ENCODE measurements at places on chromosomes 4 and X.

DNA sequence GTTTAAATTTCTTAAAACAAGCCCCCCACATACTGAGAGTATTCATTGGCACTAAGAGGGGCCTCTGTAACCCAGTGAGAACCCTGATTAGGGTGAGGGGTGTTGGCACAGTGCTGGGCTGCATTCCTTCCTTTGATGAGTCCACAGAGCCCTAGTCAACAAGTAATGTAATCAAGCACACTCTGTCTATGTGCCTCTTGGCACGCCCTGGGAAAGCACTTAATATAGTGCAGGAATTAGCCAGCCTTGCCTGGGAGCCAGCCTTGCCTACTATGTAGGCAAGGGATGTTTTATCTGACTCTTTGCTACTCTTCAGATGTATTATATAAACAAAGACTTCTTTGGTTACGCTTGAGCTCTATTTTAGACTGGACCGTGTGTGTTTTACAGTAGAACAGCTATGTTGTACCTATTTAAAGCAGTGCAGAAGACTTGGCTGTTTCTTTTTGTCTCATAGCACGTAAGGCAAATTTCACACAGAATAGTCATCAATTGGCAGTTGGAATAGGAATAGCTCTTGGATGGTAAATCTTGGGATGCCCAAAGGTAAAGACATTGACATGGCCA is 64.3 kb downstream of the FRAS1 start:
- DNase-seq = no peak

GRCh38 chr4:142500966-142501365 is 345.1 kb downstream of the INPP4B start:
- no peak for DNase-seq

GRCh38 chr4:173333658-173334084 is 487 bp downstream of the HMGB2 start:
- DNase-seq = peak; percentile 74

- no peak for DNase-seq
Measured at GRCh38 chr4:6430927-6431326, 41.5 kb downstream of the PPP2R2C start.

- no peak for DNase-seq
Measured at GRCh38 chr4:100979736-100980135, 367.6 kb downstream of the PPP3CA start.

GRCh38 chr4:5198656-5199541 is 147.6 kb downstream of the STK32B start:
- no peak for DNase-seq

DNA sequence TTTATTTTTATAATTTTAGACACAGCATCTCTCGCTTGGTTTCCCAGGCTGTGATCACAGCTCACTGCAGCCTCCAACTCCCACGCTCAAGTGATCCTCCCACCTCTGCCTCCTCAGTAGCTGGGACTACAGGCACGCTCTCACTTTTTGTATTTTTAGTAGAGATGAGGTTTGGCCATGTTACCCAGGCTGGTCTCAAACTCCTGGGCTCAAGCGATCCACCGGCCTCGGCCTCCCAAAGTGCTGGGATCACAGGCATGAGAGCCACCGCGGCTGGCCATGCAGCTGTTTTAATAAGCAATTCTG is 39.1 kb downstream of the DHRSX start:
- DNase-seq = no peak

- no peak for DNase-seq
Measured at GRCh38 chr4:58611012-58611411, 1500.8 kb upstream of the IGFBP7 start.

DNA sequence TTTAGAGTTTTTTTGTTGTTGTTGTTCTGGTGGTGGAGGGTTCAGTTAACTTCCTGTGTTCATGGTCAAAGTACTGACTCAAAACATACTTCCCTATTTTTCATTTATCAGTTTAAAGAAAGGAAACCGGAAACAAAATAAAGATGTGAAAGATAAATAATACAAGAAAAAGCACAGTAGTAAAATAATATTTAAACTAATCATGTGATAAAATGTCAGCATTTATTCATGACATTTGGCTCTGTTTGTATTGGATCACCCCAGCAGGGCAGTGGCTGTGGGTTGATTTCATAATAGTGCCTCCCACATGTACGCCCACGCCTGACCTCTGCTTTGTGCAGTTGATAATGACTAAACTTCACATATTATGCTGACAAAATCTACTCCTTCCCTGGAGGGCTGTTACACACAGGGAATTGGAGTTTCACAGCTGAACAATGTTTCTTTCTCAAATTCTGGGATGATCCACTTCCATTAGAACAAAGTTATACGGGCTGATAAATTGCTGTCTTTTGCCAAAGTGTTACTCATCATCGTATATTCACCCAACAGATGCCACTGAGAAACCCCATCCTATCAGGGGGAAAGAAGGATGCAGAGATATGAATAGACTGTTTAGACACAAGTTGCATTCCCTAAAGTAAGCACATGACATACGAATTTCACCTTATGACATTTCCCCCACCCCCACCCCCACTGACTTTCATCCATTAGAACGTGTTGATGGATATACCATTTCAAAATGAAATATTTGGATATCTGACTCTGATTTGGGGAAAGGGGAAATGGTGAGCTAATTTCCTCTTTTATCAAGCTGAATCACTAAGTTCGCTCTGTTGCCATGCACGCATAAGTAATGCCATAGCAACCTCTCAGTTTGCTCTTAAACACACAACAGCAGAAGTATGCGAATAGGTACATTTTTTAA is 48.3 kb downstream of the AMELX start:
- DNase-seq = no peak

GRCh38 chrX:153883163-153883843 is 2.7 kb downstream of the L1CAM start:
- DNase-seq = no peak

- no peak for DNase-seq
Measured at GRCh38 chrX:4588466-4588865, 875.0 kb upstream of the PRKX start.

GRCh38 chr4:26300314-26301307 is 20.2 kb upstream of the RBPJ start:
- no peak for DNase-seq

GRCh38 chrX:23720117-23720677 is 22.9 kb downstream of the ACOT9 start:
- DNase-seq = no peak

DNA sequence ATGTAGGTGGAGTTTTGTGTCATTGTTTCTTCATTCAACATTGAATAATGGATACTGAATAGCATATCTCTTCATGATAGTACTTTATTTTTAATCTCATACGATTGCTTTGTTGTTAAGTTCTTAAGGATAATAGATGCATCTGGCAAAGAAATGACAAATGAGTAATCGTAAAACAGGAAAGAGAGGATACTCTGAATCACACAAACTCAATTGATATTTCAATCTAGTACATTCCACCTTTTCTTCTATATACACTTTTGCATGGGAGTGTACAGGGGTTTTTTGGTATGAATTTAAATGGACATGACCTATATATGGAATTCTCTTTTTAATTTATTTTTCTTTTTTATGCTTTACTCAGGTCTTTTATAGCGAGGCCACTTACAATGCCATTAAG is 186.9 kb upstream of the STK26 start:
- DNase-seq = no peak

DNA sequence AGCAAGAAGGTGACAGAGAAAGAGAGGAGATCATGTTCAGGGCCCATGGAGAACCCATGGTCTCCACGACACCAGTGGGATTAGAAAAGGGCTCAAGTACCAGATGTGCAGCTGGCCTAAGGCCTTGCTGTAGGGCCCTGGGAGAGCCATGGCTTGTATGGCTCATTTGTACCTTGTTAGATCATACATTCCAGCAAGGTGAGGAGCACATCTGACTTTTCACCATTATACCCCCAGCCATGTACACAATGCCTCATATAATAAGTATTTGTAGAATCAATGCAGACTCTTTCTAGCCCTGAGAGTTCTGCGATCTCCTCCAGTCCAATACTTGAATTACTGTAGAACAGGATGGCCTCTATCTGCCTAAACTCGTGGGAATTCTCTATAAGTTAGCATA is 94.2 kb upstream of the MAP3K15 start:
- DNase-seq = no peak

- no peak for DNase-seq
Measured at GRCh38 chr4:1113311-1114009, at the start of gene RNF212. RNF212 (minus strand) TSS chr4:1113564; CDS start chr4:1113464, 100 bp downstream.

- no peak for DNase-seq
Measured at GRCh38 chr4:24802648-24803047, 7.3 kb downstream of the SOD3 start.

DNA sequence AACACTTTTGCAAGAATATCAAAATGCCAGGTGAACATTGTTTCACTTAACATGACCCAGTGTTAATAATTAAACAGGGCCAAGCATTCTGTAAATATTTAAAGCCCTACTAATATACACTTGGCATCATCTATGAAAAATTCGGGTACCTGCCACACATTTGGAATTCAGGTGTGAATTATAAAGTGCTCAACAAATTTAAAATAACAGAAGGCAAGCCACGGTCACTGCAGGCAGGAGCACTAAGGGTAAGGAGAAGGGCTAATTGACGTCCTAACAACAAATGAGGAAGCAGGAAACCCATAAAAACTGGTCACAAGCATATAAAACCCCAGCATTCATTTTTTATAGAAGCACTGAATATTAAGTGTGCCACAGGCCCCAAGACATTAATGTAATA is 43.8 kb upstream of the CPEB2 start:
- DNase-seq = no peak

DNA sequence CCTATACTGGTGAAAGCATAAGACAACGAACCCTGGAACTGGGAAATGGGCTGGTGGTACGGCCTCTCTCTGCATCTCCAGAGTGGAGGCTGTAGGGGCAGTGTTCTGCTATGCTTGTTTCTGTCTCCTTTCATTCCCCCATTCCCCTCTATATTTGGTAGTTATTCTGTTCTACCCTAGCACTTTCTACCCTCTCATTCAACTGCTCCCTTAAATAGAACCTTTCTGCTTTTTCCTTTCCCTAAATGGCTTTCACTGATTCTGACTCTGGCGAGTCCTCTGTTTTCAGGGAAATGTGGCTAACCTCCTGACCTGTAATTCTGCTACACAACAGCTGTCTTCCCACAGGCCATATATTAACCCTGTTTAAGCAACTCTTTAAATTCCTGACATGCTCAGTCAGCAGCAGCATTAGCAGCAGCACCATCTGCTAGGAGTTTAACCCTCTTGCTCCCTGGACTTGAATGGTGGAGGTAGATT is 94.2 kb downstream of the CXCL13 start:
- DNase-seq = no peak

DNA sequence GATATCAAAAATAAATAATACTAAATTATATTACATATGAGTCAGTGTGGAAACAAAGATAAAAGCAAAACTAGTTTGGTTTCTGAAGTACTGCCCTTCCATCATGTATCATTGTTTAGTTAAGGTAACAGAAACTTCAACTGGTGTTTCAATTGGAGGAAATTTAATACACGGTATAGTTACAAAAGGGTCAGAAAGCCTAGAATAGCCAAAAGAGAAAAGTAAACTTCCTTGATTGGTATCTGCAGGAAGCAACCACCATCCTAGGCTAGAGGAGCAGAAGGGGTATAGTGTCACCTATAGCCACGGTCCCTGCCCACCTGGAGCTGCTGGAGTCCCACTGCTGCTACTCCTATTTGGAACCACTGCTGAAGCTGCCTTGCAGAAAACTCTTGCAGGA is 185.6 kb downstream of the SLC7A11 start:
- no peak for DNase-seq
